ENCODE measurements at places on chromosomes 1 and 21.

DNA sequence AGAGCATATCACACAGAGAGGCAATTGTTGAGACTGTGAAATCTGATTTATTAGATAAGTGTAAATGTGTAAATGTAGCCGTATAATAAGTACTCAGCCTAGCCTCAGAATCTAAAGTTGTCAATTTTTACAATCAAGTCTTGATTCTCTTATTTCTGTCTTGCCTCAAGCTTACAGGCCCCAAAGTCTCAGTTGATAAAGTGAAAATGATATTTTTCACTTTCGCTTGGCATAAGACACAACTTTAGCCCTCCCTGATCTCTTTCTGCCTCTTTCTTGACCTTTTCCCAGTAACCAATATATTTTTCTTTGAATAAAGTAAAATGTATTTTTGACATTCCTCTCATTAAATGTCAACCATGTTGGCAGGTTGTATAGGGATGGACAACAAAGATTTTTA, 10.7 kb downstream of the CD5L start:
- DNase-seq = no peak

DNA sequence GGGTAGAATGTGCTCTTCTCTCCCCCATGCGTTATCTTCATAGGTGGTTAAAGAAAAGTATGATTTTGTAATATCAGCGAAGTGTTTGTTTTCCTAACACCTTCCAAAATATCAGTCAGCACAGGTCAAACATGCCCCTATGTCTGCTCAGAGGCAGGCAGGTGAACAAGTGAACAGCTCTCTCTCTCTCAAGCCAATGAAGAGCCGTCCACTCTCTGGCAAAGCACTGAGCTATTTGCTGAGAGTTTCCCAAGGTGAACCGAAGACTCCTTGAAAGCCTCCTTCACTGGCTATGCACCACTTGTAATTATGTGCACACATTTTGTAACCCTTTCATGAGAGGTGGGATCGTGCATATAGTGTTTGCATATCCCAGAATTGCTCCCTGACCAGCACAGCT, 47.7 kb downstream of the ST6GALNAC3 start:
- DNase-seq = no peak

DNA sequence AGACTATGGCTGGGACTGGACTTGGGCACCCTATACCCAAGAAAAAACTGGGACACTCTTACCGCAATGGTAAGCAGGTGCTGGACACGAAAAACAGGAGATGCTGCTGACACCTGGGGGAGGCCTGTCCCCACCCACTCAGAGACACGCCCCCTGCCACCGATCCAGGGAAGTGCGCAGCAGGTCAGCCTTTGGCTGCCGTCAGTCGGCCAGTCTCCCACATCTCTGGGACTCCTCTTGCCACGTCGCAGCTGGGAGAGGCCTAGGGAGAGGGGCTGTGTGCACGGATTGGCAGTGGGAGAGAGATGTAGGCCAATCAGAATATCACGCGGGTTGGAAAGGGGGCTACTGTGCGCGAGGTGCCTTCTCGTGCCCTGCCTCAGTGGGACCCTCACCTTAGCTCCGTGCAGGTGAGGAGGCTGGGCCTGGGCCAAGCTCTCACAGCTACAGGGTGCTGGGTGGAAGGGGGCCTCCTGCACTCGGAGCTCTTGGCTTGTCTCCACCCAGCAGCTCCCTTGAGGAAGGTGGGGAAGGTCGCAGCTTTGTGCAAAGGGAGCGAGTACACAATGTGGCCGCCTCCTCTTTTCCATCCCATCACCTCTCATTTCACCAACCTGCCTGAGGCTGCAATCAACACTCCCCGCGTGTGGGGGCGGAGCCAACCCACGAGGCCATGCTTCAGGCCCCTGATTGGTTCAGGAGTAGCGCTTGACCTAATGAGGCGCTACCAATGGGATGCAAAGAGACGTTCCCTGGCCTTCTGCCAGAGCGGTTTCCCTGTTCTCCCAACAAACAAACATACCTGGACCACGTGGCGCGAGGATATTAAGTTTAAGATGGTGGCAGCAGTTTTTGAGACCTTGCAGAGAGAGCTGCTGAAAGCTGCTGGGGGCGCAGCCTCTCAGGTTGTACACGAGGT, 25.7 kb upstream of the LDLRAP1 start:
- DNase-seq = no peak

DNA sequence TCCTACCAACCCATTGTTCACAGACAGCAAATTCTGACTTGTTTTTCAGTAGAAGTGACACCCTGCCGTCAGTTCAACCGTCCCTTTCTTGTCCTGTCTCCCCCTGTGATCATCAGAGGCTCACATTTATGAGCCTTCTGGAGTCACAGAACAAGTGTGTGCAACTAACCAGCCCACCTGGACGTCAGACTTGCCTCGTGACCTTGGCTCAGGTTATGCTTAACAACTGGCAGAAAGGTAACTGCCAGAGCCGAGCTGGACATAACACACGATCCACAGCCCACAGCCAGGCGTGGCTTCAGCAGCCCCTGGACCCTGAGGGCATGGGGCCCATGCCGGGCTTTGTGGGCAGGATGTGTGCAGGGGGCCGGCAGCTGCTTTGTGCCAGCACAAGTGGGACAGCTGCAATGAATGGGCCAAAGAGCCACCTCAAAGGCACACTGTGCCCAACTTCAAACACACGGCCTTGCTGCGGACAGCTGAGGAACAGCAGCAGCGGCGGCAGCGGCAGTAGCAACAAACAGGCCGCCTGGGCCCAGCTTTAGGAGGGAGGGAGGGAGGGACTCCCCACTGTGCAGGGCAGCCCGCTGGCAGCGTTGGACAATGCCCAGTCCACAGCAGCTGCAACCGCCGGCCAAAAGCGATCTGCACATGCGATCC, 103.9 kb downstream of the ZBTB18 start:
- DNase-seq = peak; percentile 64

Measured in pons (tissue), 1 donor.